ENCODE measurements at places on chromosomes 3 and 15.
A peak's percentile ranks its signal among the peaks of the same experiment; 100 is the strongest.

GRCh38 chr3:14138878-14139655 lies 14.2 kb downstream of the TMEM43 start:
- DNase-seq, result no peak

DNA sequence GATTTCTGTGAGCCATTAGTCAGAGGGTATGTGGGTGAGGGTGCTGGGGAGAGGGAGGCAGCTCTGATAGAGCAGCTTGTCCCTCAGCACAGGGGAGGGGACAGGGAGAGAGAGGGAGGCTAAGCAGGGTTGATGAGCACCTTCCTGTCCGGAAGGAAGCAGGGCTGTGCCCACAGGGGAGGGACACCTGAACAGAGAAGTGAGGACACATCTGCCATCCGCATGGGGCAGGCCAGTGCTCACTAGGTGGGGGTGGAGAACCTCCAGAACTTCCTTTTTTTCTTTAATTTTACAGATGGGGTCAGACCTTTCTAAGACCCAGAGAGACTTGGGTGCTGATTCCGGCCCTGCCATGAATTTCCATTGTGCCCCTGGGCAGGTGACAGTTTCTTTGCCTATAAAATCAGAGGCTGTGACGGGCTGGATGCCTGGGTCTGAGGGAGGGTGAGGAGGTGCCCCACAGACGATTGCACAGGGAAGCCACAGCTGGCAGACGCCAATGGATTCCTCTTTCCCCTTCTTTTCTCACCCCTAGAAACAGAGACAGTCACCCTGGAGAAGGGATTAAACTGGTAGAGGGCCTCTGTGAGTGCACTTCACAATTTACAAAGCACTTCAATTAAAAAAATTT lies 4.1 kb upstream of the TGM5 start:
- no peak for DNase-seq

- DNase-seq, result no peak
These were observed 14.4 kb downstream of the SECISBP2L start for GRCh38 chr15:49031804-49032203.

- no peak for DNase-seq
These were observed 64.6 kb downstream of the ZIC4 start for GRCh38 chr3:147341727-147342126.

DNA sequence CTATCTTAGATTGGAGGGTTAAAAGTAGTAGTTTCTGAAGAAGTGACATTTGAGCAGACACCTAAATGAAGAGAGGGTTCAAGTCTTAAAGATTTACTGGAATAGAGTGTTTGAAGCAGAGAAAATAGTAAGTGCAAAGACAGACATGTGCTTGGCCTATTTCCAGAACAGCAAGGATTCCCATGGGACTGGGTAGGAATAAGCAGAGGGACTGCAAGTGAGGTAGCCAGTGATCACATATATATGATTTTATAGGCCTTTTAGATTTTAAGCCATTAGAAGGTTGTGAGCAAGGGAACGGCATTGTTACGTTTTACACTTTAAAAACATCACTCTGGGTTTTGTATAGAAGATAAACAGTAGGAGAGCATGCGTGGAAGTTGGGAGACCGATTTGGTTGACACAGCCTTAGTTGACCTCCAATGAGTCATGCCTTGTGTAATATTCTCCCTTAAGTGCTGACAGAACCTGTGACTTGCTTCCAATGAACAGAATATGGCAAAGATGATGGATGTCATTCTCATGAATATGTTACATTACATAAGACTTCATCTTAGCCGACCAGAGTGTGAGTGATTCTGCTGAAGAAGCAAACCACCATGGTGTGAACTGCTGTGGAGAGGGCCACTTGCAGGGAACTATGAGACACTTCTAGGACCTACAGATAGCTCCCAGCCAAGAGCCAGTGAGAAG lies 37.1 kb upstream of the SLC4A7 start:
- DNase-seq, result no peak

- no peak for DNase-seq
These were observed 42.8 kb downstream of the ZNF609 start for GRCh38 chr15:64503197-64503596.

- no peak for DNase-seq
These were observed 16.3 kb upstream of the ATP10A start for GRCh38 chr15:25879438-25879837.

GRCh38 chr3:159825216-159825854 lies 163.3 kb upstream of the IL12A start:
- DNase-seq, result no peak

GRCh38 chr15:62914461-62915079 lies 128.0 kb upstream of the TPM1 start:
- DNase-seq, result no peak

DNA sequence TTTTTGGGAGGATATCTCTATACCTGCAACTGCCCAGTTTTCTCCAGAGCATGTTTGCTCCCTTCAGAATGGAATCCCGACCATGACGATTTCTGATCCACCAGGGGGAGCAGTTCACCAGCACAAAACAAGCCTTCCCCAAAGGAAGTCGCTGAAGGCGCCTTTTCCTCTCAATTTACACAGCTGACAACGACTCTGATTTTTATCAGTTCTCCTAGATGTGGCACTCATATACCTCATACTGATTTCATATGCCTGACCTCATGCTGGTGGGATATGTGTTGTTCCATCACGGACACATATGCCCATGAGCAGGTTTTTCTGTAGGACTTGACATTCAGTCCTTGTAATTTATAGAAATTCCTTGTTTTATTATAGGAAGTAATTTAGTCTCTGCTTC lies 1028.2 kb downstream of the MCTP2 start:
- DNase-seq, result peak; percentile 25

DNA sequence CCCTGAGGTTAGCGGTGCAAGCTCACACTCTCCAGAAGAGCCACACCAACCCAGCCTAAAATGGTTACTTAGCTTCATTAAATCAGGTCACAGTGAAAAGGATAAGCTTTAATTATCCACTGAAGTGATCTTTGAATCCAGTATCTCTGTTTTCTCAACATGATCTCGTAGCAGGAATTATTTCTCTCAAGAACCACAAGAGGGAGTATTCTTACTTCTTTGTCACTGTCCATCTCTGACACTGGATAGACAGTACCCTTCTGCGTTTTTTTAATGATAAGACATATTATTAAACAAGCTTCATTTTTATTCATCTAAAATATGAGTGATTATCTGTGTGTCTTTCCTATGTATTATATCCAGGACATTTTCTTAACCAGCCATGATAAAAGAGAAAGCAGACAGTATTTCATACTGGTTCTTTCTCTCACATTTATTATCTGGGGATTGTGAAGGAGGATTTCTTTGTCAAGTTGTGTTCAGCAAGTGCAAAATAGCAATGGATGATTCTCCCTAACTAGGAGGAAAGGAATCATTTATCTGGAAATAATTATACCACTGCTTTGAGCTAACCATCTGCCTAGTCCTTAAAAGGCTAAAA lies 105.4 kb upstream of the CCDC54 start:
- DNase-seq, result no peak

DNA sequence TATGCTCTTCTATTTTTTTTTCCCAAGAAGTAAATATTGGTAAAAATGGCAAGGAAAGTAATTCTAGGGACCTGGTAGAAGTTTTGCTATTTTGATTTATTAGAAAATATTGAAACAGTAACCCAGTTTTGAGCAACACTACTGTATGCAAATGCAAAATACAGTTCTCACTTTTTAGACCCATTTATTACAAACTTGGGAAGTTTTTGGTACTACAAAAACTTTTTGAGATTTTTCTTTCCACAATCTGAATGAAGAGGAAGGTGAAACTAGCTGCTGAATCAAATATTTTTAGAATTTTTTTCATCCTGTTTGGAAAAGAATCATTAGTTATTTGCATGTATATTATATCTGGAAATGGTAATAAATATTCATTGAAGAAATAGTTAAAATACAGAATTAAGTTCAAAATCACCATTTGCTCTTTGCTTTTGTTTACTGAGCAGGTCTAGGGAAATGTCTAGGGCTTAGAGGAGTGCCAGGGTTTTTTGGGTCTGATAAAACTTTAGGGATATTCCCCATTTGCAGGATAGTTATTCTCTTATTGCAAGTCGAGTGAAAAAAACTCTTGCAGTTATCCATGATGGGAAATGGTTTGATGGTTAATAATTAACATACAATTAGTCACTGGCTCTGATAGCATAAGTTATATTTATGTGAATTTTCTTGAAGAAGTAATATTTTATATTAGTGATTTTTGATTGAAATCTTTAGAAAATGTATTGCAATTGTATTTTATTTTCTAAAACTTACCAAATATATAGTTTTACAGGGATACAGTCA lies 47.0 kb downstream of the TCF12 start:
- DNase-seq, result no peak

- no peak for DNase-seq
These were observed 64.3 kb downstream of the FNDC3B start for GRCh38 chr3:172103724-172104123.

DNA sequence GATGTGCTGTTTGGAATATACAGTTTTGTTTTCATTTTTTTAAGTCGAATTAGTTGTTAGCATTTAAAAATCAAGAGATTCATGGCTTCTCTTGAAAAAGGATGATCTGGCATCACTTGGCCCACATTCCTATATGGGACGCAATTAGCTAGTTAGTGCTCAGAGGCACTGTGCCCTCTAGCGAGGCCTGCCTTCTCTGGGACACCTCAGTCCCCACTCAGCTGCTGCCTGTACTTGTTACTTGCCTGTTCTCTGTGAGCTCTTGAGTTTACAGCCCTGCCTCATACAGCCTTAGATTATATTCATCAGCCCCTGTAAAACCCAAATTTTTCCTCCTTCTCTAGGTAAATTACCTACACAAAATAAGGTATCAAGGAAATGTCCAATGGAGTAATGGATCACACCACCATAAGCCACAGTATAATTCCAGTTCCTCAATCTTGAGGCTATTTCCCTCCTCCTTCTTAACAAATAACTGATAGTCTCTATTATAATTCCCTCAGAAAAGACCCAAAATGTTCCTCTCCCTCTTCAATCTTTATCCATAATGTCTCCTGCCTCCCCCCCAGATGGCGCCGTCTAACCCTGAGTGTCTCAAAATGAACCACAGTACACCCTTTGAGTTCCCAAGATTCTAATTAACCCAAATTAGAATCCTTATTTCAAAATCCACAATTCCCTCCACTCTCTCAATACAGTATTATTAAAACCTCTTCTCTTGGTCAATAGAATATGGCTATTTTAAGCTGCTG lies 2.7 kb downstream of the ZMAT3 start:
- peak; percentile 12 for DNase-seq

GRCh38 chr15:73959801-73960200 lies 32.3 kb downstream of the STOML1 start:
- DNase-seq, result no peak

GRCh38 chr15:89163271-89164055 lies 57.9 kb downstream of the RLBP1 start:
- no peak for DNase-seq

- no peak for DNase-seq
These were observed 215.5 kb upstream of the RORA start for GRCh38 chr15:61444585-61444984.

- DNase-seq, result no peak
These were observed 8.5 kb downstream of the EOMES start for GRCh38 chr3:27713435-27714145.

DNA sequence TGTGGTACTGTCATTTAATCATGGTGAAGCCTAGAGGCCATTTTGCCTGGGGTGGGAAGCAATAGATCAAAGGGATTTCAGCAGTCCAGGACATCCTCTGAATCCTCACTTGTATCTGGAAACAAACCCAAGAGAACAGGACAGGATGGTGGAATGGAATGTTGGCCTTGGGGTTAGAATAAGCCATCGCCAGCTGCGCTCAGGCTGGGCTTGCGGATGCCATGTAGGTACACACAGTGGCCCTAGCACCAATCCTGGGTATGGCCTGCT lies 76.5 kb upstream of the ALDH1A3 start:
- DNase-seq, result no peak

DNA sequence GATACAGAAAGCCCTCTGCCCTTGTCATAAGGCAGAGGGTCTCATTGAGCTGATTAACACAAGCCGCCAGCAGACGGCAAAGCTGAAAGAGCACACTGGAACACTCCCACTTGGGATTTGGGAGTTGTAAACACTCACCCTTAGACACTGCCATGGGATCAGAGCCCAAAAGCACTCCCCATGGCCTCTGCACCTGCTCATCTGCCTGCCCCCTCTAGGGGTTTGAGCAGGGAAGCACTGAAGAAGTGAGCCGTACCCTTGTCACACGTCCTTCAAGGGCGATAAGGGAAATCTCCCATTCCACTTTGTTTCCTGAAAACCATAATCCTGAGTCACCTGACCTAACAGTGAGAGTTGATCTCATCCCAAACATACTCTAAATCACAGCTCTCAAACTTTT lies 14.7 kb downstream of the FSIP1 start:
- no peak for DNase-seq

- DNase-seq, result no peak
These were observed 115.9 kb upstream of the ST8SIA2 start for GRCh38 chr15:92277776-92278175.

DNA sequence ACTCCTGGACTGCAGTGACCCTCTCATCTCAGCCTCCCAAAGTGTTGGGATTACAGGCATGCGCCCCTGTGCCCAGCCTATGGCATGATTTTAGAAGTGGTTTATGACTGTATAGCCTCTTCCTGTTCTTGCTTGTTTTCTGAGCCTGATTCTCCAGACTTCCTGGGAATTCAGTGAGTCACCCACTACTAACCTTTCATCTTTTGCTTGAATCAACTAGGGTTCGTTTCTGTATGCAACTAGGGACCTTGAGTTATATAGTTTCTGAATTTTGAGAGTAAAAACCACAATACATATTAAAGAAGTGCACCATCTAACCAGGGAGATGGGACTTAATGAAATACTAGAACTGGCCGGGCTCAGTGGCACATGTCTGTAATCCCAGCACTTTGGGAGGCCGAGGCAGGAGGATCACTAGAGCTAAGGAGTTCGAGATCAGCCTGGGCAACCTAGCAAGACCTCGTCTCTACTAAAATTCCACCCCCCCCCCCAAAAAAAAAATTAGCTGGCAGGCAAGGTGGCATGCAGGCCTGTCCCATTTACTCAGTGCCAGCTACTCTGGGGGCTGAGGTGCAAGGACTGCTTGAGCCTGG lies 76.0 kb downstream of the ZNF609 start:
- DNase-seq, result no peak

- no peak for DNase-seq
These were observed 331.7 kb downstream of the MAGI1 start for GRCh38 chr3:65706776-65707568.

DNA sequence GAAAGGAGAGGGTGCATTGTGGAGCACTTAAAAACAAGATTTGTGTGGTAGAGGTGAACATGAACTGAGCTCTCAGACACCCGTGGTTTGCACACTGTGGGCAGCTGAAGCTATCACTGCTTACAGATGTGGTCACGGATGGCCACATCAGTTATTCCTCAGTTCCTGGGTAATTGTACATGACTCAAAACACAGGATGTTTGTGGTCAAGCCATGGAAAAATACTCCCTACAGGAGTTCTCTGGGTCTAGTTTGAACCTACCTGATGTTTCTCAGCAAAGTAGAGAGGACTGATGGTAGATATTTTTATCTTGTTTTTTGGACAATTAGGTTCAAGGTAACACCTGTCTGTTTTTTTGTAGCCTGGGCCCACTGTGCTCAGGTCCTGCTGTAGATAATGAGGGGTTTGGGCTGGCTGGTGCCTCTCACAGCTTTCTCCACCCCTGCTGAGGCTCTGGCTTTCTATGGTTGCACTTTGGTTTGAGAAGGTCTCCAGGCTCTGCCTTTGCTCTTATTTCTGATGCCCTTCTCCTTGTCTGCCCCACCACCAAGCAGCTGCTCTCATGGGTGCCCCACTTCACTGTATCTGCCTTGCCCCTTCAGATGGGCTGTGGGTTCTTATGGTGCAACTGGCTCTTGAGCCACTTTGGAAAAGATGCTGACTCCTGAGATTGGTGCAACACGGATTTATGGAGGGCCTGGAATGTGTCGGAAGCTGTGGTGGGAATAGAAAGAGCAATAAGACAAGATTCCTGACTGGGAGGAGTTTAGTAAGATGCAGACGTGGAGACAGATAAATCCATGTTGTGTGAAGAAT lies 40.1 kb downstream of the CDCP1 start:
- DNase-seq, result peak; percentile 26

All from stimulated activated CD4-positive, alpha-beta T cell treated with anti-CD3 and anti-CD28 coated beads, Interleukin-12 subunit alpha, Interleukin-12 subunit beta, amount 100 ng/mL, for 4 hours (primary cell).